ENCODE measurements at places on chromosomes 1 and 21.

GRCh38 chr1:157773493-157774350 lies 3.2 kb downstream of the FCRL2 start:
- no peak for DNase-seq

GRCh38 chr1:168907053-168907452 lies 178.0 kb upstream of the DPT start:
- DNase-seq, result no peak

DNA sequence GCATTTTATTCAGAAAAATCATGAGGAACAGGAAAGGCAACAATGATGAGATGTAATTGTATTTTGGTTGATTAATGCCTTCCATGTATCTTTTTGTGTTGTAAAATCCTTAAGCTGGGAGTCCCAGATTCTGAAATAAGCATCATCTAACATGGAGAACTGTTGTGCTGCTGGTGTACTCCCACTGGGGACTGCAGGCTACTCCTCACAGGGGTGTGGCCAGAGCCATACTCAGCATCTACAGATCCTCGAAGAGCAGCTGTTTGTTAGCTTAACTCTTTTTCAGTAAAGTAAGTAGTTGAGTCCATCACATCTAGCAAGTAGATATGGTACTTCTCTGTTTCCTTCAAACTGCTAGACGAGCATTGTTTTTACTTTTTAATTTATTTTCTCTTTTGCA lies 358.0 kb downstream of the BRINP3 start:
- DNase-seq, result no peak

GRCh38 chr1:119141020-119141424 lies 569 bp upstream of the WARS2 start:
- no peak for DNase-seq

- DNase-seq, result no peak
Observed at GRCh38 chr21:39454949-39455668, 3.3 kb downstream of the SH3BGR start.
